ENCODE measurements at places on chromosomes 5 and 9.

DNA sequence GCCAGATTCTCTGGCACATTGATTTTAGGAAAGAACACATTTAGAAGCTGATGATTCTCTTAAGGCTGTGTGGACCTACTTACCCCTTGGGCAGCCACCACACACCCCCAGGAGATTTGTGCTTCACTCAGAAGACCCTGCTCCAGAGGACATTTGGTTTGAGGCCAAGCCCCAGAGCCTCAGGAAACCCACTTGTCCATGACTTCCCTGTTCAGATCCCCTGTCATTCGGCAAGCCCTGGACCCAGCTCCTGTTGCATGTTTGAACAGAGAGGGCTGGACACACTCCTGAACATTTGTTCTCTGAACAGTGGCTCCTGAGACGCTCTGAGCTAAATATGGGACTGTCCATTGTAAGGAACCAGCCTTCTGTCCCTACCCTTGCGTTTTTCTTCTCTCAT, 82.1 kb downstream of the AMBP start:
- no peak for DNase-seq

- no peak for DNase-seq
Observed at GRCh38 chr5:176748967-176749935, 61.1 kb upstream of the UNC5A start.

- peak; percentile 5 for DNase-seq
Observed at GRCh38 chr5:135112008-135112725, 78.1 kb upstream of the PITX1 start.

DNA sequence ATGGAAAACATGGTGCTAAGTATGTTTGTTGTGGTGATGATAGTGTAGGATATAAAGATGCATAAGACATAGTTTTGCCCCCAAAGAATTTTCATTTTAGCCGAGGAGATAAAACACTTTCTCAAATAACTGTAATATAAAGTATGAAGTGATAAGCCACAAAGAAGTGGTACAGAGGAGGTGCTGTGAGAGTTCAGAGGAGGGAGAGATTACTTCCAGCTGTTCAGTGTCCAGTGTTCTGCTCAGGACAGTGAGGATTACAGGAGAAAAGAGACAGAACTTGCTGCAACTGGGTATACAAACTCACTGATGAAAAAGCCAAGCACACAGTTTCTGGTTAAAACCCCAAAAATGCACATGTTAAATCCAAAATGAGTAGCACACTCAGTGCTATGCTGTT, 309.3 kb downstream of the KIAA0825 start:
- DNase-seq = no peak

GRCh38 chr9:93116072-93116961, 17.7 kb downstream of the NINJ1 start:
- peak; percentile 77 for DNase-seq
